CD4-positive, alpha-beta T cell treated with Interleukin-2 at 100 ng/mL for 4 hours (primary cell): ENCODE measurements at places on chromosomes 7 and 10.

GRCh38 chr7:71843676-71844075 is 568.5 kb downstream of the CALN1 start:
- no peak for DNase-seq

DNA sequence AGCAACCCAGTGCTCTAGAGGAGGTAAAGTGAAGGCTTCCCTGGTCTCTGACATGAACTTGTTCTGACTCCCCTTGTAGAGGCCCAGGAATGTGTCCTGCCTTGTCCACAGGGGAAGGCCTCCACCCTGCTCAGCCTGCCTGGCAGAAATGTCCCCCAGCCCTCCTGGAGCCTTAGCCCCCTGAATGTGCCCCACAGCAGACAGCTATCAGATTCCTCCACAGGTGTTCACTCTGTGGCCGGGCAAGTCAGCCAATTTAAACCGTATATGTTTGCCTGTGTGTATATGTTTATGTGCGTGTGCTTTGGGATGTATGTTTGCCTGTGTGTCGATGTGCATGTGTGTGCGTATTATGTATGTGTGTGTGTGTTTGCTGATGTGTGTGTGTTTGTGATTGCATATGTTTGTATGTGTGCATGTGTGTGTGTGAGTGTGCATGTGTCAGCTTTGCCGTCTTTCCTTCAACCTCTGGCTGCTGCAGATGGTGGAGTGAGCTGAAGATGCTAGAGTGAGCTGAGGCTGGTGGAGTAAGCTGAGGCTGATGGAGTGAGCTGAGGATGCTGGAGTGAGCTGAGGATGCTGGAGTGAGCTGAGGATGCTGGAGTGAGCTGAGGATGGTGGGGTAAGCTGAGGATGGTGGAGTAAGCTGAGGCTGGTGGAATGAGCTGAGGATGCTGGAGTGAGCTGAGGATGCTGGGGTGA is 68.9 kb upstream of the ANTXRL start:
- no peak for DNase-seq

- no peak for DNase-seq
Observed at GRCh38 chr7:139603896-139604295, 80.4 kb downstream of the CLEC2L start.

DNA sequence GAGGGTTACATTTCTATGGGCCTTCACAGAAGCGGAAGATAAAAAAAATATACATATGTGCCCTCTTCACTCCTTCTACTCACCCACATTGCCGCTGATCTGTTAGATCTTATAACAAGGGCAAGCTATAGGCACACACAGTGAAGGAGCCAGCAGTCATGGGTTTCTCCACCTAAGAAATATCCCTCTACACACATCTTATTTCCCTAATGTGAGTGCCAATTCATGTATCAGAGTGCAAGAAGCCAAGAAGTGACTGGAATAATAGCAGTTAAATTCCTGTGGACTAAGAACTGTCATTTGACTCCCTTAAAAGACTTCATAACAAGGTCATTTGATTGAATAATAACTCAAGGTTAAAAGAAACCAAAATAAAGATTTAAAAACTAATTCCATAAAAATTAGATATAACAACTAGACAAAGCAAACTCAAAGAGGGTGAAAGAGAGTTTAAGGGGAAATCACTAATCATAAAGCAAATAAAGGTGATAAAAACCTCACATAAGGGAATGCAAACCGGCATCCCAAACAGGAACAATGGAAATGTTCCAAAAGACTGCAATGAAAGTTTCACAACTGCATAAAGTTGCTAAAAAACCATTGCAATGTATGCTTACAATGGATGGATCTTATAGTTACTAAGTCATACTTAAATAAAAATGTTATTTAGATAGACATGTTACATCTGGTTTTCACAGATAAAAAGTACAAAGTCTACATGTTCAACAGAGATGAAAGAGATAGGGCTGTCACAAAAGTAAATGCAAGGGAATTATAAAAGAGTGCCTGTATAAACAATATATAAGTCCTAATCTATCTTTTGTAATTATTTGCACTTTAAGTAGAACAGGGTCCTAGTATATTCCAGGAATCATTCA is 42.8 kb downstream of the ARHGAP21 start:
- DNase-seq, result no peak

- no peak for DNase-seq
Observed at GRCh38 chr10:53534428-53534827, 761.8 kb upstream of the MBL2 start.

DNA sequence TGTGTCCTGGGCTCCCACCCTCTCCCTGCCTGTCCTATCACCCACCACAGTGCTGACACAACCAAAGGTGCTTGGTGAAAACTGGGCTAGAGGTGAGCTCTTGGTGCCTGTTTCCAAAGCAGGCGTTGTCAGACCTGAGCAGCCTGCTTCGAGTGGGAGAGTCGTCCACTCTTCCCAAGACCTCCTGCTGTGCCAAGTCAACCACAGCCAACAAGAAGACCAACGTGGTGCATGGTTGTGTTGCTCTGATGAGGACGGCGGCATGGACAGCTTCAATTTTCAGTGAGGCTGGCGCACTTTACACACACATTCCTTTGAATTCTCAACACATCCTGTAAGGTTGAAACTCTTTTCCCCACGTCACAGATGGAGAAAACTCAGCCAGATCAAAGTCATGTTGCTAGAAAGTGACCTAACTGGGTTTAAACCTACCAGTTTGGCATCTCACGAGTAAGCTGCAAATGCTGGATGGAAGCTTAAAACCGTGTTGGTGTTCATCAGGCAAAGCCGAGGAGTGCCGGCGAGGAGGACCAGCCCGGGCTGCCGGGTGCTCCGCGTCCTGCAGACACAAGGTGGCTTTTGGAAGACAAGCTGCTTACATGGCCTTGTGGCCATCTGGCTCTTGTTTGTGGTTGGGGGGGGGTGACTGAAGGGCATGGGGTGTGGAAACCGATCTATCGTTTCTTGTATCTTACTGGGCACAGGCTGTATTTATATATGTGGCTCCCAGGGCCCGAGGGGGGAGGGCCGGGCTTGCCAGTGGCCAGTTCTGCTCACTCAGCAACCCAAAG is 39.3 kb downstream of the INSIG1 start:
- DNase-seq, result no peak

GRCh38 chr7:44793919-44794318 is 2.6 kb upstream of the PPIA start:
- no peak for DNase-seq

DNA sequence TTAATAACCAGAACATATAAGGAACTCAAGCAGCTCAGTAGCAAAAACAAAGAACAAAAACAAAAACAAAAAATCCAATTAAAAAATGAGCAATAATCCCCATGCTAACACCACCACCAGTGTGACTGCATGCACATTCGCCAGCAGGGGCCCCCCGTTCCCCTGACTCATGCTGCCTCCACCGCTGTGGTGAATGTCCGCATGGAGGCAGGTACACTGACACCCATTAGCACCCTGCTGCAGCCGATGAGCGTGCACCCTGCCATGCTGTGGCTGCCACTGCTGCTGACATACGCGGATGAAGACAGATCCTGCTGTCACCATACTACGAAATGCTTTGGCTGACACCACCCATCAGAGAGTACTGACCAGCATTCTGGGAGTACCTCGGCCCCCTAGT is 321.6 kb upstream of the LRRTM3 start:
- no peak for DNase-seq

DNA sequence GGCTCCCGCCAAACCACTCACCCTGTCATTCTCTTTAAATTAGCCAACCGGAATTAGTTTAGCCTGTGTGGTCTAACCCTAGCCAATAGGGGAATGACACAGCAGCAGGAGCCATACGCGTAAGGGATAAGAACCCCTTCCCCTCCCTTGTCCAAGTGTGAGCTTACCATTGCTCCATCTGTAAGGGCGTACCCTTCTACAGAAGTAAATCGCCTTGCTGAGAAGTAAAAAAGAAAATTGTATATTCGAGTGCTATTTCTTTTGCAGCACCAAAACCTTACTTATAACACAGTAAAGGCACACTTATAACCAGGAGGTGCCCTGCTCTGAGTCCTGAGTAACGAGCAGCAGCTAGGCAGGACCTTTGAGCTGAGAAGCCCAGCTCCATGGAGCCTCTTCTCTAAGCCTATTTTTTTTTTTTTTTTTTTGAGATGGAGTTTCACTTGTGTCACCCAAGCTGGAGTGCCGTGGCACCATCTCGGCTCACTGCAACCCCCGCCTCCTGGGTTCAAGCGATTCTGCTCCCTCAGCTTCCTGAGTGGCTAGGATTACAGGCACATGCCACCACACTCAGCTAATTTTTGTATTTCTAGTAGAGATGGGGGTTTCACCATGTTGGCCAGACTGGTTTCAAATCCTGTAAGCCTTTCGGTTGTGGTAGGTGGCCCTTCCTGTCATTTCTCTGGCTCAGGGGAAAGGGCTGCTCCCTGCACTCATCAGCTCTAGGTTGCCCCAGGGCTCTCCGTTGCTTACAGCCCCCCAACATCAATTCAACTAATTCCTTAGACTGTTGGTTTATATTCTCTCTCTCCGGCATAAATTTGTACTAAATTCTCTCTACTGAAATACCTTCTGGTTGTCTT is 73.3 kb downstream of the NSUN6 start:
- no peak for DNase-seq

GRCh38 chr10:15726042-15726441 is 6.3 kb upstream of the ITGA8 start:
- DNase-seq, result no peak

GRCh38 chr7:134693256-134693655 is 46.6 kb downstream of the BPGM start:
- DNase-seq, result no peak

GRCh38 chr10:114486938-114487814 is 82.9 kb upstream of the AFAP1L2 start:
- DNase-seq, result peak; percentile 19

DNA sequence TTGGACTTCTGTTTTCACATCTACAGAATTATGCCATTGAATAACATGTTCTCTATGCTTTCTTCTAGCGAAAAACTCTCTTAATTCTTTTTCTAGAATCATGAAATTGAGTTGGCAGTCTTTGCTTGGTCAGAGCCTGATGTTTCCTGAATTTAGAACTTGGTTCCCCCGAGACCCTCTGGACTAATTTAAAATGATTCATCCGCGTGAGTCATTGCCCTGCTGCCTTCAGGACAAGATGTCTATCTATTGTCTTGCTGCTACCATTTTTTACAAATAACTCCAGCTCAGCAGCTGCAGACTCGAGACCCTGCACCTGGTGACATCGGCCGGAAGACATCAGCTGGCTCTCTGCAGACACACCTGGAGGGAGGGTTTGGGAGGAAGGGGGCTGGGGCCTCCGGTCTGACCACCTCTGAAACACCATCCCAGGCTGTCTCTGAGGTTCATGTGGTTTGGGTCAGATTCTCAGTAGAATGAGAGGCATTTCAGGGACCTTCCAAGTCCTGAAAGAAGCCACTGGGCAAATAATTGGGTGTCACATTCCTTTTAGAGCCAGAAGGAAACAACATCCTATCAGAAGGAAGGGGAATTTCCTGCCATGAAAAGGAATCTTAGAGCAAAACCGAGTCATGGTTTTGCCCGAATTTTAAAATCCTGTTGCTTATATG is 20.9 kb upstream of the KLF6 start:
- peak; percentile 90 for DNase-seq
